ENCODE measurements at places on chromosomes 4 and X. TPM values are rescaled to one million over a fixed set of nuclear protein-coding genes. Genes with fewer than 3 reads are reported as not detected.

STOX2 gene
- 7.5 TPM for total RNA-seq

SSX2 gene
- total RNA-seq, result not detected

MID1 gene
- 23.0 TPM for total RNA-seq

TMEM144 gene
- 58.9 TPM for total RNA-seq

P2RY4 gene
- 0.87 TPM for total RNA-seq

OCIAD1 gene
- total RNA-seq, result 233 TPM

ZCCHC13 gene
- total RNA-seq, result not detected

BGN gene
- total RNA-seq, result 14.5 TPM

MAGEA2B gene
- not detected for total RNA-seq

BEX5 gene
- total RNA-seq, result 7.4 TPM

NLGN3 gene
- total RNA-seq, result 1.6 TPM

HSPA4L gene
- 2.7 TPM for total RNA-seq

GRCh38 chrX:100120956-100121355 lies 289.1 kb downstream of the PCDH19 start:
- H3K36me3 ChIP-seq, result no peaks in the 10 kb centered on the region
- H3K27me3 ChIP-seq, result no peaks in the 10 kb centered on the region
- no peak overlapping the region for H3K27ac ChIP-seq
- no peak for DNase-seq

DNA sequence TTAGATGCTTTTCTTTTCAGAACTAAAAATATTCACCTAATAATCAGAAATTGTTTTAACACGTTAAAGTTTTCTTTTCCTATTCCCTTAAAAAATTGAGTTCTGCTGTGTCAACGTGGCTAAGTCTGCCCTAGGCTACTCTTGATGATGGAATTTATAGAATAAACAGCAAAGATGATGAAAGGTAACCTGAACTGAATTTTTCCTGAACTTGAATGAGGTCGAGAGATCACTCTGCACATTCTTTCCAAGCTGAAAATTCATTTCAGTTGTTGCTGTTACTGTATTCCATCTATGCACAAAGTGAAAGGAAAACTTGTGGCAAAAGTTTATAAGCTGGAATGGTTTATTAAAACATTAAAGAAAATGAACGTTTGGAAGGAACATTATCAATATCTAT lies 245.9 kb upstream of the GIMD1 start:
- no peak overlapping the region for H3K27ac ChIP-seq
- no peaks in the 10 kb centered on the region for H3K27me3 ChIP-seq
- peaks cover 13% of the 10 kb centered on the region for H3K4me1 ChIP-seq
- H3K36me3 ChIP-seq, result no peaks in the 10 kb centered on the region

- no peaks in the 10 kb centered on the region for H3K27me3 ChIP-seq
- H3K4me1 ChIP-seq, result peaks cover 7% of the 10 kb centered on the region
- no peaks in the 10 kb centered on the region for H3K36me3 ChIP-seq
- H3K4me3 ChIP-seq, result no peak overlapping the region
- no peak for DNase-seq
Observed at GRCh38 chr4:73453701-73454005, 17.6 kb downstream of the AFP start.

DNA sequence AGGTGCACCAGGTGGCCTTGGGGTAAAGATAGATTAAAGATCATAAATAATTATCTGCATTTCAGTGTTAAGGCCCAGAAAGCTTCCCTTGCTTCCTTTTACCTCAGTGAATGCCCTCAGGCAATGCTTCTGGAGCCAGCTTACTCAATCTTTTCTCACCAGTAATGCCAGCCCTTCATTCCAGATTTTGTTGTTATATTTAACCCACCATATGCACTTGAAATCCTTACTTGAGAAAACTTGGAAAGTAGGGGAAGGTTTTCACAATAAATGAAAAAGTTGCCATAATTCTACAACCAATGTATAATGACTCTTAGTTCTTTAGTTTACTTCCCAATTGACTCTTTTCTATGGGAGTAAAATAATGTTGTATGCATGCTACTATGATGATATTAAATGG lies 17.1 kb upstream of the PBDC1 start:
- H3K4me3 ChIP-seq, result no peak overlapping the region
- no peak for DNase-seq
- H3K36me3 ChIP-seq, result no peaks in the 10 kb centered on the region
- no peaks in the 10 kb centered on the region for H3K27me3 ChIP-seq
- H3K27ac ChIP-seq, result no peak overlapping the region

DNA sequence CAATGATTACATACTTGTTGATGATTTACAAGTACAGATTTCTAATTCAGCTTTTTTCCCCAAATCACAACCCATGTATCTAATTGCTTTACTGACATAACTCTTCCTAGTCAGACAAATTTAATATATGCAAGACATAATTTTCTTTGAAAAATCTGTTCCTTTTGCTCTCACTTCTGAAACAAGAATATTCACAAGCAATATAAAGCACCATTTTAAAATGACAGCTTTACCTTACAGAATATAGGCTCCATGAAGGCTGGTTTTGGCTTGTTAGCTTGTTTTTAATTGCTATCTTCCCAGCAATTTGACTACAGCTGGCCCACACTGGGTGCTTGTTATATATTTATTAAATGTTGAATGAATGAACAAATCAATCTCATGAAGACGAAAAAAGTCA lies 24.5 kb downstream of the GPM6A start:
- no peak for DNase-seq
- no peak overlapping the region for H3K27ac ChIP-seq
- H3K36me3 ChIP-seq, result no peaks in the 10 kb centered on the region
- H3K27me3 ChIP-seq, result no peaks in the 10 kb centered on the region

DNA sequence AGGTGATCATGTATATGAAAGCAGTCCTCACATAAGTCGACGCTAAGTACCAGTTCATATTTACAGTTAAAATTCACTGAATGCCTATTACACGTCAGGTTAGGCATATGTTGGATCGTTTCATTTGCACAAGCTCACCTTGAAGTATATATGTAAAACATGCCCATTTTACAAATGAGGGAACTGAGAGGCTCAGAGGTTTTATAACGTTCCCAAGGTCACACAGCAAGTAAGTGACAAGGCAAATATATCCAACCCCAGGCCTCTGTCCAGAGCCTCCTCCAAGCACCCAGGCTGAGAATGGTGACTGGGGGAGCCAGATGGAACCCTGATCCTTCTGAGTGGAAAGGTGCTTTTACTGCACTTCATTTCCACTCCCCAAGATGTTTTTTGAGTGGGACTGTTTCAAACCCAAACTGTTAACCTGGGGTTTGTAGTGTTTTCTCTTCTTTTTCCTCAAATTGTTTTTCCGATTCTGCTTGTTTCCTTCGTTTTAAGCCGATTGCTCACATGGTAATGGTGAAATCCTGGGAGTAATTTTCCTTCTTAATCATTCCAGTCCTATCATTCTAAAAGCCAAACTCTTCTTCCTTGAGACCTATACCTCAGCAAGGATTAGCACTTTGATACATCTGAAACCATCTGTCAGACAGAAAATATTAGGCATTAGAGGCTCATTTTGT lies 791 bp downstream of the SMIM20 start:
- H3K27me3 ChIP-seq, result no peaks in the 10 kb centered on the region
- peaks cover 13% of the 10 kb centered on the region for H3K4me1 ChIP-seq
- peak overlapping the region; percentile 30 for H3K4me3 ChIP-seq
- H3K27ac ChIP-seq, result peak overlapping the region; percentile 80

DNA sequence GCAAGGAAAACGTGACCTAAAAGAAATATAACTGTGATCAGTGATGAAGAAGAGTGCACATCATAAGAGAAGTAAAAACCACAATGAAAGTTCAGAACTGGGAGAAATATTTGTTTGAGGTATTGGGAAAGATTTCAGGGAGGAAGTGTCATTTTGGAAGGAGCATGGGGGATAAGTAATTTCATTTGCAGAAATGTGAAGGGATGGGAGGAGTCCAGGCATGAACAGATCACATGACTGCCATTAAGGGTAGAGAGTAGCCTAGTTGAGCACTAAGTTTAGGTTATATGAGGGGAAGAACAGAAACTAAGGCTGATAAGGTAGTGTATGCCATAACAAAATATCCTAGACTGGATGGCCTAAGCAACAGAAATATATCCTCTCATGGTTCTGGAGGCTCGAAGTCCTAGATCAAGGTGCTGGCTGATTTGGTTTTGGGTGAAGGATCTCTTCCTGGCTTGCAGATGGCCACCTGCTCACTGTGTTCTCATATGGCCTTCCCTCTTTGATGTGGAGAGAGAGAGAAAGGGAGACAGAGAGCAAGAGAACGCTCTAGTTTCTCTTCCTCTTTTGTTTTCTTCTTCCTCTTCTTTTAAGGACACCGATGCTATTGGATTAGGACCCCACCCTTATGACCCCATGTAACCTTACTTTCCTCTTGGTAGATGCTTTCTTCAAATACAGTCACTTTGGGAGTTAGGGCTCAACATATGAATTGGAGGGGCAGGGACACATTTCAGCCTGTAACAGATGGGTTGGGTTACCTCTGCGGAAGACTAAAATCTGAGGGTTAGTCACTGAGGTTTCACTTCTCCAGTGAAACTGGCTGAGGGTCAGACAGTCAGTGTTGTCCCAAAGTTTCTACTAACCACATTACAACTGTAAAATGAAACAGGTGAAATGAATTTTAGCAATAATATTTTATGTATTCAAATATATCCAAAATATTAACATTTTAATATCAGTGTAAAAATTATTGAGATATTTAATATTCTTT lies 77.9 kb downstream of the EGF start:
- DNase-seq, result no peak
- H3K4me1 ChIP-seq, result no peaks in the 10 kb centered on the region
- no peak overlapping the region for H3K4me3 ChIP-seq
- H3K27ac ChIP-seq, result no peak overlapping the region
- no peaks in the 10 kb centered on the region for H3K27me3 ChIP-seq
- no peaks in the 10 kb centered on the region for H3K36me3 ChIP-seq

- no peaks in the 10 kb centered on the region for H3K36me3 ChIP-seq
- H3K27ac ChIP-seq, result no peak overlapping the region
- no peaks in the 10 kb centered on the region for H3K27me3 ChIP-seq
- H3K4me3 ChIP-seq, result no peak overlapping the region
- H3K4me1 ChIP-seq, result peaks cover 5% of the 10 kb centered on the region
- no peak for DNase-seq
Observed at GRCh38 chr4:174278467-174278866, 5.0 kb downstream of the FBXO8 start.

DNA sequence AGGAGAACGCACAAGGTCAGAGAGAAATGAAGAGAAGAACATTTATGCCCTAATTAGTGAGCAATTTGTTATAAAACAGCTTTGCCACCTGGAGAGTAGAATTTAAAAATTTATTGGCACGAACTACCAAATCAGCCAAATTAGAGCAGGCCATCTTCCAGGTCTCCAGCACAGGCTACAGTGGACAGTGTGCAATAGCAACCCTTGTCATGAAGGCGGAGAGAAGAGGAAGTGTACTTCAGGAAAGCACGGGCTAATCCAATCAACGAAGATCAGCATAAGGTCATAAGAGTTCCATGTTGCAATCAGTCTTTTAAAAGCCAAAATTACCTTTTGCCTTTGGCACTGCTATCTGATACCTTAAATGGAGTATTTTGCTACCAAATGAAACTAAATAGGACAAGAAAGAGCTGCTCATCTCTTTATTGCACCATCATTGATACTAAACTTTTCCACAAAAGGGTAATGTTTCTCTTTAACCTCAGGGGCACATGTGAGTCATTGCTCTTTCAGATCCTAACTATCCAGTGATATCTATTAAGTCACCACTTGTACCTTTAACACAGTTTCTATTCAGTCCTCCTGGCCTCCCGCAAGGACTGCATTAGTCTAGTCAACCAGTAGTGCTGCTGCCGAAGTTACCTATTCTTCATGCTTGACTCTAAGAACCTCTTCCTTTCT lies 19.9 kb downstream of the ANK2 start:
- H3K36me3 ChIP-seq, result no peaks in the 10 kb centered on the region
- no peak overlapping the region for H3K27ac ChIP-seq
- no peaks in the 10 kb centered on the region for H3K27me3 ChIP-seq
- no peak overlapping the region for H3K4me3 ChIP-seq

- no peak overlapping the region for H3K27ac ChIP-seq
- no peaks in the 10 kb centered on the region for H3K36me3 ChIP-seq
- H3K4me3 ChIP-seq, result no peak overlapping the region
- no peaks in the 10 kb centered on the region for H3K27me3 ChIP-seq
- H3K4me1 ChIP-seq, result peaks cover 11% of the 10 kb centered on the region
- DNase-seq, result no peak
Observed at GRCh38 chr4:53193111-53193510, 172.8 kb downstream of the SCFD2 start.

DNA sequence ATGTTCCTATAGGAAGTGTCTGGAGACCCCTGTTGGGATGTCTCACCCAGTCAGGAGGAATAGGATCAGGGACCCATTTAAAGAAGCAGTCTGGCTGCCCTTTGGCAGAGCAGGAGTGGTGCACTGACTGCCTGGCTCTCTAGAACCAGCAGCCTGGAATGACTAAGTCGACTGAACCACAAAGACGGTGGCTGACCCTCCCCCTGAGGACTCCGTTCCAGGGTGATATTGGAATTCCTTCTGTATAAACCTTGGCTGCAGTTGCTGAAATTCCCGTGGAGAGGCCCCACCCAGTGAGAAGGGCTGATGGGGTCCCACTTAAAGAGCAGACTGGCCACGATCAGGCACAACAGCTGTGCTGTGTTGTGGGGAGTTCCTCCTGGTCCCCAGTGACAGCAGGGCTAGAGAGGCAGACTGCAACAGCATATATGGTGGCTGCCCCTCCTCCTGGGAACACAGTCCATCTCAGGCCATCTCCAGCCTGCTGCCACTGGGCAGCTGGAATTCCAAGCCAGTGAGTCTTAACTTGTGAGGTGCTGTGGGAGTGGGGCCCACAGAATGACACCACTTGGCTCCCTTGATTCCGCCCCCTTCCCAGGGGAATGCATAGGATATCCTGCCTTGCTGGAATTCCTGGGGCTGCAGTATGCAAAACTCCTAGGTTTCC lies 41.8 kb upstream of the RLIM start:
- H3K27me3 ChIP-seq, result no peaks in the 10 kb centered on the region
- no peak for DNase-seq
- H3K4me1 ChIP-seq, result no peaks in the 10 kb centered on the region
- no peak overlapping the region for H3K4me3 ChIP-seq

DNA sequence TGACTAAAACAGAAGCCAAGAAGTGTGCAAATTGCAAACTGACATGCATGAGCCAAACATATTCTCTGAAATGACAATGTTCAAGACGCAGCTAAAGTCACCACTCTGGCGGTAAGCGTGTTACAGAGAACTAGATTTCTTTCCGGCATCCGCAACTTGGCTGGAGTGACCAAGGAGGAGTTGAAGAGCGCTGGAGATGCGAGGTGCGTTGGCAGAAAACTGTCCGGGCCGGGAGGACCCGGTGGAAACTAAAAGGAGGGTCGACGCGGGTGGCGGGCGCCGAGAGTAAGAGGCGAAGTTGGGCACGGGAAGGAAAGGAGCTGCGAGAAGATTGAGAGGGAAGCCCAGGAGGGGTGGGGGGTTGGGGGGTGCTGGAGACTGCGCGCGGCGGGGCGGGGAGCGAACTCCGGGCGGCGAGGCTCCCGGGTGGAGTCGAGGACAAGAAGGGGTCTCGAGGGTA lies 807 bp downstream of the SEL1L3 start:
- no peaks in the 10 kb centered on the region for H3K36me3 ChIP-seq
- H3K27ac ChIP-seq, result peak overlapping the region; percentile 69
- peaks cover 10% of the 10 kb centered on the region for H3K4me1 ChIP-seq
- DNase-seq, result peak; percentile 42
- peaks cover 2% of the 10 kb centered on the region for H3K27me3 ChIP-seq
- H3K4me3 ChIP-seq, result peak overlapping the region; percentile 51

- DNase-seq, result no peak
- no peak overlapping the region for H3K4me3 ChIP-seq
- H3K36me3 ChIP-seq, result no peaks in the 10 kb centered on the region
- H3K27ac ChIP-seq, result no peak overlapping the region
- H3K27me3 ChIP-seq, result no peaks in the 10 kb centered on the region
Observed at GRCh38 chr4:183356931-183357675, 34.9 kb upstream of the CLDN24 start.

- no peaks in the 10 kb centered on the region for H3K36me3 ChIP-seq
- no peak overlapping the region for H3K4me3 ChIP-seq
- DNase-seq, result no peak
- no peaks in the 10 kb centered on the region for H3K27me3 ChIP-seq
Observed at GRCh38 chr4:17065821-17066220, 167.4 kb upstream of the LDB2 start.

Data from hepatocyte (in vitro differentiated cells).